Stimulated activated CD8-positive, alpha-beta memory T cell treated with anti-CD3 and anti-CD28 coated beads, Interleukin-12 subunit alpha, Interleukin-12 subunit beta, amount 100 ng/mL, for 4 hours (primary cell): ENCODE measurements at places on chromosomes 7 and 10.

DNA sequence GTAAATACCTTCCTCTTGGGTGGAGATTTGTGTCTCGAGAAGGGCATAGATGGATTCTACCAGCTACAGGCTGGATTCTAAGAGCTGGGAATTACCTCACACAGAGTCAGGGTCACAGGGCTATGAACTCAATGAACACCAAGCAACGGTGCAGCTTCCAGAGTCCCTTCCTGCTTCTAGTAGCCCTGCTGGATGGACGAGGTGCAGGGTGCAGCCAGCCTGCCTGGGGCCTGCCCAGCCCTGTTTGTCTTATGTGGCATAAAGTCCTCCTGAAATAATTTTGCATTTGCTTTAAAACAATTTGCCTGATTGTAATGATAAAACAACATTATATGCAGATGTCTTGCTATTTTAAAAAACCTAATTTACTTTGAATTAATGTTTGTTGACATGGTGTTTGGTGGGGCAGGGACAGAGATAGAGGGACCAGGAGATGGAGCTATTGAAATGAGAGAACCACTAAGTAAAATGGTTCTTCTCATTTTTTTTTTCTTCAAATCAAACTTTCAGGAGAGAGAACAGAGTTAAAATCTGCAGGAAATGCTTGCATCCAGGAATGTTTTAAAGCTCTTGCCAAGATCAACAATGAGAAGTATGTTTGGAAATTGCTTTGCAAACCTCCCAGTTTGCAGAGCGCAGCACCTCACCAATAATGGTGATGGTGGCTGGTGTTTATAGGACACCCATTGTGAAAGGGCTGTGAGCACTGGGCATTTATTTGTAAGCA lies 305.4 kb upstream of the PODXL start:
- DNase-seq, result no peak

DNA sequence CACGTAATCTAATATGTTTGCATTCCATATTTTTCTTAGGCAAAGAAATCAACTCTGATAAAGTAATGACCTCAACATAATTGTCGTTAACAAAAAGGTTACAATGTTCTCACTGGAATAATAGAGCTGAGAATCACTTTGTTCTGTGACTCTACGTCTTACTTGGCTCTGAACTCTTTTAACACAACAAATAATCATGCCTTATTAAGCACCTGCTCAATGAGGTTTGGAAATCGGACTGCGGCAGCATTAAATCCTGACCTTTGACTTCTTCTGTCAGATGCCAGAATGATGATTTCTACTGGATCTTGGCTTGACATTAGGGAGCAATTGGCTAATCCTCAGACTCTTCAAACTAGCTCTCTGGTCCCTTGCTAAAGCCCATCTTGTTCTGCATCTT lies 233.6 kb downstream of the SEMA3D start:
- DNase-seq, result no peak

DNA sequence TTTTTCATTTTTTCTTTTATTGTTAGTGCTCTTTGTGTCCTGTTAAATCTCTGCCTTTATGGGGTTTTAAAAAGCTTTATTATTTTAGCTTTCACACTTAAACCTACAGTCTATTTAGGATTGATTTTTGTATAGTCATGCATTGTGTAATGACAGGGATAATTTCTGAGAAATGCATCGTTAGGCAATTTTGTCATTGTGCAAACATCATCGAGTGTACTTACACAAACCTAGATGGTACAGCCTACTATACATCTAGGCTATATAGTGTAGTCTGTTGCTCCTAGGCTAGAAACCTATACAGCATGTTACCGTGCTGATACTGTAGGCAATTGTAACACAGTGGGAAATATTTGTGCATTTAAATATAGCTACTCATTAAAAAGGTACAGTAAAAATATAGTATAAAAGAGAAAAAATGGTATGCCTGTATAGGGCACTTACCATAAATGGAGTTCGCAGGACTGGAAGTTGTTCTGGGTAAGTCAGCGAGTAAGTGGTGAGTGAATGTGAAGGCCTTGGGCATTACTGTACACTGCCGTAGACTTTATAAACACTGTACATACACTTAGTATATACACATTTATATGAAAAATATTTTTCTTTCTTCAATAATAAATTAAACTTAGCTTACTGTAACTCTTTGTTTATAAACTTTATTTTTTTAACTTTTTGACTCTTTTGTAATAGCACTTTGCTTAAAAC lies 16.0 kb downstream of the UBE2D1 start:
- no peak for DNase-seq

- DNase-seq, result no peak
These were observed 10.0 kb upstream of the FGL2 start for GRCh38 chr7:77209479-77210139.

DNA sequence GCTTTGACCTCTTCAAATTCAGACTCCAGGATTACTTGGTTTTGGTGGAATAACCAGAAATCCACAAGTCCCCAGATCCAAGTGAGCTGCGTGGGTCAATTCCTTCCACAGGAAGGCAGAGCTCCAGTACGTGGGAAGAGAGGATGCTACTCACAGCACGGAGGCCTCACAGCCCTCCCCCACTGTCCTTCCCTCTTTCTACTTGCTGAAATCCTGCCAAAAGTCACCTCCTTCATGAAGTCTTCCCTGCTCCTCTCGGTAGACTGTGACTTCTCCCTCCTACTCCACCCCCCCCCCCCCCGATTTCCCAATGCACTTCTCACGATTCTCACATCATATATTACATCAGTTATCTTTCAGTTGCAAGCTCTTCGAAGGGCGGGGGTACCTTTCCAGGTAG lies 12.3 kb downstream of the CAMK2G start:
- no peak for DNase-seq

DNA sequence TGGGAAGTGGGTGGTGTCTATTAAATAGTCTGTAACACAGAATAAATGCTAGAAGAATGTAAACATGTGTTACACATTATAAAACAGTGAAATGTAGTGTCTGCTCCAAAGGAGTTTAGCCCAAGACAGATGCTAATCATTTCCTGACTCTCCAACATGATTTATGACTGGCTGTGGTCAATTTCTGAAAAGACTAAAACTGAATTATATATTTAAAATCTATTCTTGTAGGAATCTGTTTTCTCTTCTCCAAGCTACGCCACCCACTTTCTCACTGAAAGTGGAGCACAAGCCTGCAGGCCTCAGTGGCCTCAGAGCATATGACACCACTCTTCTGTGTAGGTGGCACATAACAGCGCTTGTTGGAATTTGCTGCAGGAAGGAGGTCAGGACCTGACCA lies 44.4 kb downstream of the CTTNBP2 start:
- no peak for DNase-seq

DNA sequence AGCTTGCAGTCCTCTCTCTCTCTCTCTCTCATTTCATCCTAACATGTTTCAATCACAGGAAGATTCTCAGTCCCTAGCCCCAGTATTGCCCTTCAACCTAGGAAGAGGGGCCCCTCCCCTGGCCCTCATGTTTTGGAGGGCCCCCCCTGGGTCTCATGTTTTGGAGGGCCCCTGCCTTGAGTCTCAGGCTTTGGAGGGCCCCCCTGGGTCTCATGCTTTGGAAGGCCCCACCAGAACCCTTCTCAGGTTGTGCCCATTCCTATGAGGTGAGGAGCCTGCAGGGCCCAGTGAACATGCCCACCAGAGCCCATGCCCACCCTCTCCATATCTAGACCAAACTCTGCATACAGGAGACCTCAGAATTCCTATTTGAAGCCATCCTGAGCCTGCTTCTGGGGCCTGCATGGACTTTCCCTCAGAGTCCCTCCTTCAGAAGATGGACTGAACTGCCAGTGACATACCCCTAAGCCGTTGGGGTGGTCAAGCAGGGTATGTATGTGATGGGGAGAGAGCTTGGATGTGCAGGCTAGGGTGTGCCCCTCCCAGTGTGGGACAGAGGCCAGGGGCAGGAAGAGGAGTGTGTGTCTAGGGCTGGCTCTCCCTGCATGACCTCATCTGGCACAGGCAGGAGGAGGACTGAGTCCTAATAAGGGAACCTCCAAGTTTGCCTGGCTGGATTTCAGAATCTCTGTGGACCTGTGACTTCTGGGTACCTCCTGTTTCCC lies 8.1 kb upstream of the VDAC2 start:
- DNase-seq, result no peak

GRCh38 chr10:62162261-62162981 lies 106.2 kb downstream of the RTKN2 start:
- DNase-seq, result no peak

DNA sequence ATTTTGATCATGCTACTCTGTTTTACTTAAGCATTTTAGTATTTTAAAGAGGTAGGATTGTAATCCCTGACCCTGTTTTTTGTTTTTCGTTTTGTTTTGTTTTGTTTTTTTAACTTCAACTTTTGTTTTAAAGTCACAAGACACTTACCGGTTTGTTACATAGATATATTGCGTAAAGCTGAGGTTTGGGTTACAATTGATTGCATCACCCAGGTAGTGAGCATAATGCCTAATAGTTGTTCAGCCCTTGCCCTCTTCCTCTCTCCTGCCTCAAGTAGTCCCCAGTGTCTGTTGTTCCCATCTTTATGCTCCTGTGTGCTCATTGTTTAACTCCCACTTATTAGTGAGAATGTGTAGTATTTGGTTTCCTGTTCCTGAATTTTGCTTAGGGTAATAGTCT lies 93.1 kb upstream of the TEX47 start:
- DNase-seq, result no peak

- no peak for DNase-seq
These were observed 21.6 kb upstream of the FAM180A start for GRCh38 chr7:135770139-135770710.

- no peak for DNase-seq
These were observed 317.3 kb downstream of the PRPF18 start for GRCh38 chr10:13904064-13904463.

DNA sequence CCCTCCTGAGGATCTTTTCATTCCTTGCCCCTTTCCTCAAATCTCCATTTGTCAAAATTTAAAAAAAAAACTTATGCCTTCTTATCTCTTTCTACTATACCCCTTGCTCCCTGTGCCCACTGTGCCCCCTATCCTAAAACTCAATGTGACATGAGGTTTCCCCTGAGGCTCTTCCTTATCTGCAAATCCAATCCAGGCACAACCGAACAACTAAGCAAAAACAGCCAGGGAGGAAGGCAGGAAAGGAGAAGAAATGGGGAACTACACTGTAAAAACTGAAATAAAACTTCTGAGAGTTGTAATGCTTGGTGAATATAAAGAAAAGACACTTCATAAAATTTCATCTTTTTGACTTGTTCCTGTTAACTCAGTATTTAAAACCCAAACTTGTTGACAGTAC lies 54.2 kb downstream of the CRPPA start:
- no peak for DNase-seq

DNA sequence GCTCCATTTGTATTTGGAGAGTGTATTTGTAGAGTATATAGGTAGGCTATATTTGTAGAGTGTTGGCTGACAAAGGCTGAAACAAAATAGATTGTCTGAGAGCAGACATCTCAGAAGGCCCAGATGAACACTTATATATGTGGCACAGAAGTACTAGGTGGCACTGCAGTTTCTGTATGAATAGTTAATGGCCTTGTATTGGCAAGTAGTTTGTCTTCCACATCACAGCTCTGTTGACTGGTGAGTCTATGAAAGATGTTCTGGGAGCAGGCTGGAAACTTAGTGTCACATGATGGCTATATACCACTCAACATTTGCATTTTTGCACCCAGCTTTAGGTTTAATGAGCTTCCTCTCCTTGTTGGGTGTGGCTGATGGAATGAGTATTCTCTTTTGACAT lies 51.9 kb downstream of the CCNY start:
- no peak for DNase-seq

DNA sequence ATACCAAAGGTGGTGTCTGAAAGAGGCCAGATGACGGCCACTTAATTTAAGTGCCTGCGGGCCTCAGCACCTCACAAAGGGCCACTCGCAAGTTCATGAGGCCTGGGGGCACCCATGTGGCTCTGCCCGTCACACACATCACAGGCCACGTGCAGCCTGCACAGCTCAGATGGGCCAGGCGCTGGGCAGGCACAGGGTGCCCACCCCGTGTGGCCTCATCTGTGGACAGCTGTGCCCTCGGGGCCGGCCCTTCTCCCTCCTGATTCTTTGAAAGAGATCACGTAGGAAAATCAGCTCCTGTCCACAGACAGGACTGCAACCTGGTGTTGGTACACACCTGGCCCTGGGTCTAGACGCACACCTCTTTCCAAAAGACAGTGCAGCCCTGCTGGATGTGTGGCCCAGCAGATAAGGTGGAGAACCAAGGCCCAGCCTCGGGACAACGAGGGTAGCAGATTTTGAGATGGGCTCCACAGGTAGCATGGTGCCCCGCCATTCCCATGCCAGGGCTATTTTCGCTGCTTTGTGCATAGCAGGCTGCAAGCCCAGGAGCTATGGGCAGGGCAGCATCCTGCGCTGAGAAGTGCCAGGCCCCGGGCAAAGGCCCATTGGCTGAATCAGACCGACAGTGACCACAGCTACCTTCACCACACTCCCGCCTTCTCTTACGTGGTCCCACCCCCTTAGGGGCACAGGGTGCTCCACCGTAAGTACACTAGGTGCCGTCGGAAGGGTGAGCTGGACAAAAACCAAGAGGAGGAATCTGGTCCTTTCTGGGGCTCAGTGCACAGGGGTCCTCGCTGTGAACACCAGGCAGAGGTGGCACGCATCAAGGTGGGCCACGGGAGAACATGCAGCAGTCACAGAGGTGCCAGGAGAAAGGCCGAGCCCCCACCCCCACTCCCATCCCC lies 124.5 kb downstream of the EBF3 start:
- DNase-seq, result no peak

- no peak for DNase-seq
These were observed 314.3 kb upstream of the PRKCQ start for GRCh38 chr10:6894405-6894804.

DNA sequence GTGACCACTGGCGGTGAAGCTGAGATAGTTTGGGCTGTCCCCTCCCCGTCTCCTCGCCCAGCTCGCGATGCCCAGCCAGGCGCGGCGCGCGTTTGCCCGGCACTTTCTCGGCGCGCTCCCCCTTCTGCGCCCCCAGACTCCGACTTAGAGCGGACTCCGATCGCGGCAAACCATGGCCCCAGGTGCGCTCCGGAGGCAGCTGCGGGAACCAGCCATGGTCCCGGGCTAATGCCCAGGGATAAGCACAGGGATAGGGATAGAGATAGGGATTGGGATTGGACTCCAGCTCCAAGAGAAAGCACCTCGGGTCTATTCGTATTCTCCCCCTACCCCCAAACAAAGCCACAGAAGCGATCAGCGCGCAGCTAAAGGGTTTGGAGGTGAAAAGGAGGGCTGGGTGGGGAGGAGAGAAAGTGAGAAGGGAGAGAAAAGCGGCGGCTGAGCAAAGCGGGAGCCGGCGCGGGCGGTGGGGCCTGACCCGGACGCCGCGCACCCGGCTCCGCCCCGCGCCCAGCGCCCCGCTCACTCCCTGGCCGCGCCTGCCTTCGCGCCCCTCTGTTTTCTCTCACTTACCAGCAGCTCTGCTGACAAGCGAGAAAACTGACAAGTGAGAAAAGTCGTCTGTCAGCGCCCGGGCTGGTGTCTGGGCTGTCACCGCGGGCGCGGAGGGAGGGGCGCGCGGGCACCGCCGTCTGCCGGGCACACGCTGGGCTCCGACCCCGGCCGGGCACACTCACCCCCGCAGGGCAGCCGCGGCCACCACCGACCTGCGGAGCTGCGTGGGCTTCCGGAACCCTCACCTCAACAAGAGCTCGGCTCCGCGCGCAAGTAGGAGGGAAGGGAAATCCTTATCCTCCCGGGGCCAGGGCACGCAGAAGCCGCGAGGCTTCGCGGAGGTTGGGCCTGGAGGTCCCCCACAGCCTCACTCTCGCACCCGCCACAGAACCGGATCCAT lies at the start of gene PDE1C:
Gene PDE1C (minus strand): TSS at position 2 of the 955 bp plus-strand sequence.
- DNase-seq, result no peak

GRCh38 chr10:67839951-67840350 lies 2.0 kb upstream of the DNAJC12 start:
- no peak for DNase-seq
